RPMI7951 (cell line): ENCODE measurements at places on chromosomes 1 and 21.

- DNase-seq = no peak
Observed at GRCh38 chr1:7842517-7842916, 10.3 kb downstream of the UTS2 start.

- no peak for DNase-seq
Observed at GRCh38 chr1:60034999-60035398, 38.6 kb downstream of the C1orf87 start.

DNA sequence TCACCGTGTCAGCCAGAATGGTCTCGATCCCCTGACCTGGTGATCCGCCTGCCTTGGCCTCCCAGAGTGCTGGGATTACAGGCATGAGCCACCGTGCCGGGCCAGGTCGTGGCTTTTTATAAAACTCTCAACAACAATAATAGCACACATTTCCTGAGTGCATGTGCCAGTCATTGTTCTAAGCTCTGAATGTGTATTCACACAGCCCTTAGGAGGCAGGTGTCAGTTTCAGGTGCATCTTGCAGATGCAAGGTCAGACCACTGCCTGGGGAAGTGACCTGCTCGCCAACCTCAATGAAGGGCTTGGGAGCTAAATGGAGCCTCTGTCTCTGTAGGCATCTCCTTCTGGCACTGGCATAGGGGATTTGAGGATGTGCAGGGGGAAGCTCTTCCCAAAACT lies 1.6 kb upstream of the LEFTY2 start:
- no peak for DNase-seq

DNA sequence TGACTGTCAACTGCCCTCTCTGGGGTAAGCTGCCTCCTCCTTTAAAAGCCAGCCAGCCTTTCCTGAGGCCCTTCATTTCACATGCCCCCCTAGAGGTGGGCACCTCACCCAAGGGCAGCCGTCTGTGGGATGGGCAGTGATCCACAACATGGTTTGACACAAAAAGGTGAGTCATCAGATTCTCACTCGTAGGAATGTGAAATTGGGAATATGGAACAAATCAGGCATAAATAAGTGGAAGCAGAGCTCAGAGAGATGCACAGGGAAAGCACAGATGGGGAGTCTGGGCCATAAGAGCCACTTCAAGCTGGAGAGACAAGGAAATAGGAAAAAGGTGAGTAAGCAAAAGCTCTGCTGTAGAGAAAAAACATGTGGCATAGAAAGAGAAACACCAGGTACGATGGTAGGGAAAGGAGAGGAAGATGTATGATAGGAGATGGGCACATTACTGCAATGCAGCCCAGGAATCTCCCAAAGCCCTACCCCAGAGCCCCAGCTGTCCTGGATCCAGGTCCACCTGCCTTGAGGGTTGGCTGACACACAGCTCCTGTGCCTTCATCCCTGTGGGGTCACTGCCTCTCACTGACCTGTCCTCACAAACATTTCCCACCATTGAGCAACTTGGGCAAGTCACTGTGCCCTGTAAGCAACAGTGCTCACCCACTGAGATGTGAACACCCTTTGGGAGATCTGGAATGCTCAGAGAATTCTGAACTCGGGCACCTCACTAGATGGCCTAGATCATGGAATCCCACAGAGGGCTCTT lies 86.6 kb downstream of the ASTN1 start:
- peak; percentile 75 for DNase-seq

DNA sequence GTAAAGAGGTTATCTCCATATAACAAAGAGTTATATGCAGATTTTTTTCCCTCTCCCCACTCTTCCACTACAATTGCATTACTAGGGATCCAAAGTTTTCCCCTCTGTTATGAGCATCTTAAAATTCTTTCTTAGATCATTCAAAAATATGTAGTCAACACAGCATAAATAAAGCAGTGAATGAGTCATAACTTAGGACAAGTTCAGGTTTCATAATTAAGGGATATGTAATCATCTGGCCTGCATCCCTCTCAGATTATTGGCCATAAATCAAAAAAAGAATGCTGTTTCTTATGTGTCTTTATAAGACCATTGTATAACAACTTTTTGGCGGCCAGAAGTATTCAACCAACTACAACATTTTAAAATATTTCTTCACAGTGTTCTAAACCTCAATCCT lies 1526.1 kb downstream of the KCNT2 start:
- no peak for DNase-seq

DNA sequence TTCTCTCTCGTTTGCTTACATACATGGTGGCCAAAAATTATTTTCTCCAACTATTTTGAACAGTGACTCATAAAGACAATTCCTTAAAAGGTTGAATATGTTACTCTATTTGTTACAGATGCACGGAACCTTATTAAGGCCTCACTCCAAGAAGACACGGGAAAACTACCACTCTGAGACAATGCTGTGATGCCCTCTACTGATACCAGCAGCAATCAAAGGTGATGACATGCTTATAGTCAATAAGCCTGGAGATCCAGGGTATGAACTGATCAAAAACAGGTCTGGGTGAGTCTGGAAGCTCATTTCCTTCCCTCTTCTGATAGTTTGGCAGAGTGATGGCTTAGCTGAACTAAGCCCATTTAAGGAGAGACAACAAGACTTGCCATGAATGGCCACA lies 563.0 kb downstream of the LRRIQ3 start:
- no peak for DNase-seq

GRCh38 chr1:182714546-182714945 lies 30.2 kb upstream of the RGS8 start:
- DNase-seq = no peak

DNA sequence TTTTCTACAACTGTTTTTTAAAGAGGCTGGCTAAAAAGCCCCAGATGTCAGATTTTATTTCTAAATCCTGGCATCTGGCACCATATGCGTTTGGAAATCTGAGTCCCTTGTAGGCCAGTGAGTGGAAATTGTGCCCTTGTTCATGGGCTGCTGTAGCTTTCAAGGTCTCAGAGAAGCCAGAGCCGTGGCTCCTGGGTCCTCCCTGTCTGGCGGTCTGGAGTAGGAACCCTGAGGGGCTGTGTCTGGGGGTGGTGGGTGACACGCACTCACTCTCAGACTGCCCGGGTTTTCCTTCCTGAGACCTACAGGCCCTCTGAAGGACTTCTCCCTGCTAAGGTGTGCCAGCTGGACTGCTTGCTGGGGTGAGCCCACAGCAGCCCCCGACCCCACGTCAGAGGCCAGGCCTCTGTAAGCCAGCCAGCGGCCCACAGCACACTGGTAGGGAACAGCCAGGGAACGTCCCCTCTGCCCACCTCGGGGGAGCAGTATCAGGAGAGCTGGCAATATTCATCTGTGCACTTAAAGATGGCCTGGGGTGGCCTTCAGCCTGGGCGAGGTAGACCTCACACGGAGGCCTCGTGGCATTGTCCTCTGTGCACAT lies 151.5 kb downstream of the PEX14 start:
- no peak for DNase-seq

DNA sequence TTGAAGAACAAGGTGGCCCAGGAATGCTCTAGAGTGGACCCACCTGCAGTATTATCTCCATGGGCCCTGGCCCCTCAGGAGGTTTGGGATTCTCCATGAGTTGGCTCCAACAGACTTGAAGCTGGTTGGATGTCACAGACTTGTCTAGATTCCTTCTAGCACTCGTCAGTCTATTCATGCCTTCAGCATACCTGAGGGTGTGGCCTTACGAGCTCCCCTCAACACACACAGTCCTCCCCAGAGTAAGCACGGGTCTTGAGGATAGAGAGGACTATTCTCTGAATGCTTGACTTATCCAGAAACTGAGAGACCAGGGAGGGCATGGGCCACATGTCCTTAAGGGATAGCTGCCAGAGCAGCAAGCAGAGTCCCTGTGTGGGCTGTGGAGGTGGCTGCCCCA lies 45.9 kb upstream of the COL6A1 start:
- peak; percentile 34 for DNase-seq

DNA sequence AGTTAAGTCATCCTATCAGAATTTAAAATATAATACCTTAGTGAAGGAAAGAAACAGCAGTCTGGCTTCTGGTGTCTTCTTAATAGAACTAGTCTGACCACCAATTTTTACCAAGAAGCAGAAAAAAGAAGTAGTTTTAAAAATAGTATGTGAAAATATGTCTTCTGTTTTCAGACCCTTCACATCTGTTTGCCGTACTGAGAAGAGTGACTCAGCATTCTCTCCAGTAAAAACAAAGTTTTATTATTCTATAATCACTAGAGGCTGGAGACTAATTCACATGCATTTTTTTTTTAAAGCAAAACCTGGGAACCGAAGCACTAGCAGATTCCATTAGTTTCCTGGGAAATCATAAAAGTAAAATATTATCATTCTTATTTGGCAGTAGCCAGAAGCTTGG lies 163.8 kb downstream of the COL24A1 start:
- peak; percentile 57 for DNase-seq

- DNase-seq = no peak
Observed at GRCh38 chr1:26949266-26949925, 10.9 kb downstream of the KDF1 start.

GRCh38 chr1:151537112-151537511 lies 3.0 kb upstream of the TUFT1 start:
- DNase-seq = peak; percentile 87

DNA sequence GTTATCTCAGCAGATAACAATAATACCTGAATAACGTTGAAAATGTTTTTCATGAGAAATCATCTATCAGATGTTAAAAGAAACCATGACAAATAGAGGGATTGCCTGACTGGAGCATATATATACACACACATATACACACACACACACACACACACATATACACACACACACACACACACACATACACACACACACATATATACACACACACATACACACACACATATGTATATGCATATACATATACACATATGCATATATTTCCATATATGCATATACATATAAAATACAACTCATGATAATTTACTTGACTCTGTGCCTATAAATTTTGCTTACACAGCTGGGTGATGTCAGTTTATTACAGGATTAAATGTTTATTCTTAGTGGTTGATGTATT lies 847.3 kb upstream of the ADAMTS5 start:
- DNase-seq = no peak

- DNase-seq = no peak
Observed at GRCh38 chr1:18652791-18653190, 22.1 kb downstream of the PAX7 start.

DNA sequence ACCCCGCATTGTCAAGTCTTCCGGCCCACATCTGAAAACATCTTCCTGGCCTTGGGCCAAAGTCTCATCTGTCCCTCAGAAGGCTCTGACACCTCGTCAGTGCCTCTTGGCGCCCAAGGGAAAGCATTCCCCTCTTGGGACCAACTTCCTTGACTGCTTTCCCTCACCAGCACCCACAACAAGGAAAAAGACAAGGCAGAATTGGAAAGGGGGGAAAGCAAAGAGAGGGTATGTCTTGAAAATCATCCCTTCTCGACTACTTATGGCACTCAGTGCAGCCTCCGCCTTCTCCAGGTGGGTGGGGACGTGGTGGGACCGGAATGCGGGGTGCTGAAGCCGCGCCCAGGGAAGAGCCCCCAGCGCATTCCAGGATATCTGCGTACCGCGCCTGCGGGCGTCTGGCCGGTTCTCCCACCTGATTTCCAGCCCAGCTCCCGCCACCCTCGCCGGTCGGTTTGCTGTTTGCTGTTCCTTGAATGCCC lies 554 bp upstream of the SLC39A1 start:
- peak; percentile 65 for DNase-seq

DNA sequence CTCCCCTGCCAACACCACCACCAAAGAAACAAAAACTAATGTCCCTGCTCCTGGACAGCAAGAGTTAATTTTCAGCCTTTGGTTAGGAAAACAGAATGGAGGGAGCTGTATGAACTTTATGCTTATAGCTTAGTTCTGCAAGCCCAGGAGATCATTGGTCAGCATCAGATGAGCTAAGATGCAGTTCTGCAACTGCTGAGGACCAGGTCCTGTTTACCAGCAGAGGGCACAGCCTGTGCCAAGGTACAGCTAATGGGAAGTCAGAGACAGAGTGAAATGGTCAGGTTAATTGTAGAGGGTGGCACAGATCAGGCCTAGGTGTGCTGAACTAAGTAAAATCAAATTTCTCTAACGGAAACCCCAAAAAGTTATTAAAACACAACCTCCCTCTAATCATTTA lies 161.3 kb downstream of the ROR1 start:
- peak; percentile 49 for DNase-seq

DNA sequence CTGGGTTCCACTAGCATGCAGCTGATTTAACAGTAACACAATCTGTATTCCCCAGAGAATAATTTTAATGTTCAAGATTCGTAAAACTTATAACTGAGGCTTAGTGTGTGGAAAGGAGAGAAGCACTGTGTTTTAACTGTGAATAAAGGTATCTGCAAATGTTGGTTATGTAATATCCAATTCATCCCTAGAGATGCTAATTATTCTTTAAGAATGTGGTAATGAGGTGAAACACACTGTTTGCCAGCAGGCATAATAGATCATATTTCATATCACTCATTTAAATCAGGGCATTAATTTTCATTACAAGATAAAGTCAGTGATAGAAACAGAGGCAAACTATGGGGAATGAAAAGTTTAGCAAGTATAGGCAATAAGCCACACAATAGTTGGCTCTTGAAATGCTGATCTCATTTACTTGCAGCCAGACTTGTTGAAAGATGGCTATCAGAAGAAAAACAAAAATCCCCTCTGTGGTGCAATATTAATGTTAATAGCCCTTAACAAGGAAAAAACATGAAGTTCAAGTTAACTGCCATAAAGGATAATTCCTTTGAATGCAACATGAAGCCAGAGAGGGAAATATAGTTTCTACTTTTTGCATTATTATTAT lies 33.4 kb downstream of the HMCN1 start:
- DNase-seq = no peak

- no peak for DNase-seq
Observed at GRCh38 chr1:241419986-241420385, 63.0 kb upstream of the RGS7 start.

- DNase-seq = no peak
Observed at GRCh38 chr1:61708953-61709907, 15.7 kb downstream of the TM2D1 start.

GRCh38 chr1:197319631-197320030 lies 51.6 kb downstream of the CRB1 start:
- DNase-seq = no peak

- DNase-seq = no peak
Observed at GRCh38 chr1:38296047-38296446, 249.5 kb upstream of the POU3F1 start.

DNA sequence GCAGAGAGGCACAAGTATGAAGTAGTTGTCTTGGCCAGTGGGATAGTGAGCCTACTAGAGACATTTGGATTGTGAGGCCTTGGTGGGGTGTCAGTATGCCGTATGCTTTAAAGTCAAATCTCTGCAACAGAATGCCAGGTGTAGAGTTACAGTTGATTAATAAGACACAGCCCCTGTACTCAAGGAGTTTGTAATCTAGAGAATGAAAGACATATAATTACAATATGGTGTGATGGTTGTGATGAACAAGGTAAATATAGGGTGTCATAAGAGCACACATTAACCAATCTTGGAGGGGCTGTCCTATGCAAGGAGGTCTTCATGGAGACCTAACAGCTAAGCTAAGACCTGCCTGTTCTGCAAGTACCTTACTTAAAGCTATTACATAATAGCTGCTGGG lies 113.1 kb downstream of the ATF6 start:
- no peak for DNase-seq

DNA sequence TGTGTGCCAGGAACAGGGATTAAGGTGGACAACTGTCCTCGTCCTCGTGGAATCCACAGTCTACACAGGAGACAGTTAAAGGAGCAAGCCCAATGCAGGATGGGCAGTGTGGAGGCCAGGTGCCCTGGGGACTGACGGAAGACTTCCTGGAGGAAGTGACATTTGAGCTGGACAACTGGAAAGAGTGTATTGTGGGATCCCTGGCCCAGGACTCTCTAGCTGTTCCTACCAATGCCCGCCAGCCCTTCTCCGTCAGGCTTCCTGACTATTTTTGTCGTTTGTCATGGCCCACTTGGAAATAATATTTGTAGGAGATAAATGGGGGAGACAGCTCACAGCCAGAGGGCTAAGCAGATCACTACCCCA lies 235.3 kb downstream of the TOMM20 start:
- DNase-seq = no peak

GRCh38 chr21:35366394-35367080 lies 317.4 kb upstream of the RUNX1 start:
- peak; percentile 52 for DNase-seq
